ENCODE measurements at places on chromosomes 12 and 14.

- no peak for DNase-seq
Measured at GRCh38 chr12:115611477-115611876, 666.0 kb downstream of the MED13L start.

- DNase-seq, result no peak
Measured at GRCh38 chr12:121873216-121873569, 14.5 kb upstream of the HPD start.

DNA sequence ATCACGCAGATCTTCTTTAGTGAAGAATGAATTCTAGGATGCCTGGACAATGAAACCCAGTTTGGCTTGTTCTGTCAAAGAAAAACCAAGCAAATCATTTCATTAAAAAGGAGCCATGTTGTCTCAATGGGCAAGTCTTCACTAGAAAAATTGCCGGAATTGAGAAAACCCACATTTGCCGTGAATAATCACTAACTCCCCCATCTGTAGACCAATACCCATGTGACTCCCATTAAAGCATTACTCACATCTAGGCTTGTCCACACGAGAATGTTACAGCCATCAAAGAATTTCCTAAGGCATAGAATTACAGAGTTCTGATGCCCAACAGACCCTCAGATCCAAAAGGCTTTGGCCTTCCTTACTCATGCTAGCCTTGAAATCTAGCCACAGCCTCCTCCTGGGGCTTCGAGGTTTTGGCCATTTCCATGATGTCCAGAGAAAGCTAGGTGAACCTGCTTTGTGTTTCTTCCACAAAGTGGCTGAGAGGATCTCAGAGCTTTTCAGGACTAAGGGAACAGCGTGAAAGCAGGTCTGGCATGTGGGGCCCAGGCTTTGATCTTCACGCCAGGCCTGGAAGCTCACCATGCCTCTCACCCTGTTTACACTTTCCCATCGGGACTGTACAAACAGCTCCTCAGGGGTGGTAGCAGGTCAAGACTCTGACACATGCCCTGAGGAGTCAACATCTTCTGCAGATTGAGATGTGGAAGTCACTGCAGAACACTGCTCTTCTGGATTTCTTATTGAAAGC is 12.1 kb downstream of the SLC7A8 start:
- no peak for DNase-seq

GRCh38 chr14:30517737-30518136 is 41.2 kb upstream of the G2E3 start:
- no peak for DNase-seq

DNA sequence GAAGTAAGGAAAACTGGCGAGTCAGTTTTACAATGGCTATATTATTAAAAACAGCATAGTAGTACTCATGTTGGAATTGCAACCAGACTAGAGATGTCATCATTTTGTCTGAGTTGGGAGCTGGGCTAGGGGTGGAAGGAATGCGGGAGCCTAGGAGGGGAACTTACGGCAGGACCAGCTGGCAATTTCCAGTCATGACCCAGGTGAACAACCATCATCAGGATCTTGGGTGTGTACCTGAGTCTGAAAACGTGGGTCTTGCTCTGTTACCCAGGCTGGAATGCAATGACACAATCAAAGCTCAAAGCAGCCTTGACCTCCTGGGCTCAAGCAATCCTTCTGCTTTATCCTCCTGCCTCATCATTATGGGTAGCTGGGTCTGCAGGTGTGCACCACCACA is 50.9 kb downstream of the ALG10B start:
- DNase-seq, result no peak

- DNase-seq, result no peak
Measured at GRCh38 chr12:43453761-43454160, 98.2 kb downstream of the ADAMTS20 start.

- no peak for DNase-seq
Measured at GRCh38 chr12:74317078-74317601, 220.5 kb upstream of the ATXN7L3B start.

GRCh38 chr14:50232276-50232642 is 881 bp upstream of the SOS2 start:
- DNase-seq, result no peak

DNA sequence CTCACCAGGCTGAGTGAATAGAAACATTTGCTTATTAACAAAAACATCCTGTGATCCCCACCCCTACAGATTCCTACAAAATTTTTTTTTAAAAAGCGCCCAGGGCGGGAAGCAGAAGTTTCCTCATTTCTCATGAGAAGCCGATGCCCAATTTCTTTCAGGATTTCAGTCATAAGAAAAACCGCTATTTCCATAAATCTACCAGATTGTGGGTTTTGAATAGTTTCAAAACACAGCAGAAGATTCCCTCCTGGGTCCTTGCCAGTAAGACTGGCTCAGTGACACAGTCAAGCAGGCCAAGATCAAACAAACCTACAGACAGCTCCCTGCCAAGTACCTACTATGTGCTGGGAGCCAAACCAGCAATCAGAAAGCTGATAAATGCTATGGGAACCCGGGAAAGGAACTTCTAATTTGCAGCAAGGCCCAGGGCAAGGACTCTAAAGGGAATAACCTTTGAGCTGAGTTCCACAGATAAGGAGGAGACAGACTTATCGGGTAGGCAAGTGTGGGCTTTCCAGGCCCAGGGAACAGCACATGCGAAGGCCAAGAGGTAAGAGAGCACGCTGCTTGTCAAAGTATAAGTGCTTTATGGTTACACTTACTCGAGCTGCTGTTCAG is 68.7 kb downstream of the CCDC88C start:
- no peak for DNase-seq

DNA sequence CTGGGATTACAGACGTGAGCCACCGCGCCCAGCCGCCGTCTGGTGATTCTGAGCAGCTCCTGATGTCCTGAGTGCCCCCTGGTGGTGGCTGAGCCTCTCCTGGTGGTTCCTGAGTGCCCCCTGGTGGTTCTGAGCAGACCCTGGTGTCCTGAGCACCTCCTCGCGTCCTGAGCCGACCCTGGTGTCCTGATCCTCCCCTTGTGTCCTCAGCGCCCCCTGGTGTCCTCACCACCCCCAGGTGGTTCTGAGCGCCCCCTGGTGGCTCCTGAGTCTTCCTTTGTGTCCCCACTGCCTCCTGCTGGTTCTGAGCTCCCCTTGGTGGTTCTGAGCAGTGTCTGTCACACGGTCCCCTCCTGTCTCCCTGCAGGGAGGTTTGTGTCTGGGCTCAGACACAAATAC is 1304.9 kb downstream of the TMEM121 start:
- no peak for DNase-seq

DNA sequence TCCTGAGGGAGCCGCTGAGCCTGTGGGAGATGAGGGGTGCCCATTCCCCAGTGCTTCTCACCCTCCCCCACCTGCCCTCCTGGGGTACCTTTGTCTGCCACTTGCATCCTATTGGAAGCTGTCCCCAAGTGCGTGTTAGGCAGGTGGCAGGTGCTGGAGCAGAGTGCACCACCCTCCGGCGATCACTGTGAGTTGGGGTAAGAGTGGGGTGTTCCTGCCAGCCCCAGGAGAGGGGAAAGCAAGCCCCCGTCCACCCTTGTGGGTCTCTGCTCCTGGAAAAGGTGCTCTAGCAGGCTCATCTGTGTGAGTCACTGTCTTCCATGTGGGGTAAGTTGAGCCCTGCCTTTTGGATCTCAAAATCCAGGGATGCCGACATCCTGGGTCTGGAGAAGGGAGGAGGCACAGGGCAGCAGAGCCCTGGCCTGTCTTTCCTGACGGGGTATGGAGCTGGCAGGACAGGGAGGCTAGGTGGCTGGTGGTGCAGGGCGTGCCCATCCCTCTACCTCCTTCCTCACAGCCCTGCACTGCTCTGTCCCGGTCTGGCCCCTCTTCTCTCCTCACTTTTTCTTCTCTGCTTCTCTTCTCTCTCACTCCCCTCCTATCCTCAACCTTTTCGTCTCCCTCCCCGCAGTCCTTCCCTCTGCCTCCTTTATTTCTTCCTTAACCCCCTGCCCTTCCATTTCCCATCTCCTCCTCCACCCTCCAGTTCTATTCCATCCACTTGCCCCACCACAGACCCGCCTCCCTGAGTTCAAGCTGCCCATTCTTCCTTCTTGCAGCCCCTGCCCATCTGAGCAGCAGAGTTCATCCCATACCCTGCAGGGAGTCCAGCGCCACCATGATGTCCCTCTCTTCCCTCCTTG is 20.1 kb upstream of the KRT7 start:
- no peak for DNase-seq

GRCh38 chr14:64191756-64192155 is 102.4 kb downstream of the ESR2 start:
- no peak for DNase-seq

DNA sequence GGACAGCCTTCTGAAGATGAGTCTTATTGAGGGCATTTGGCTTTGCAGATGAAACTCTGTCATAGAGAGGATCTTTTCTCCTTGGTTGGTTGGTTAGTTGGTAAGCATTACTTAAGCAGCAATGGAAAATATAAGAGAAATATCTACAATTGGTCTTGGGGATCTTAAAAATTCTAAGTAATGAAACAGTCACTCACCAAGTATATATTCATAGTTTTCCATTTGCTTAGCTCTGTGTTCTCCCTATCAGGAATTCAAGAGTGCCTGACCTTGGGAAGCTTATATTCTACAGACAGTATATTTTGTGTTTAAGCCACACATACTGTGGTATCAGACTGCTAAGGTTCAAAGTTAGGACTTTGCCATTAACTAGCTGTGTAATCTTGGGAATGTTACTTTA is at the start of gene OR5AU1:
TSS of gene OR5AU1 (minus strand) at position 101 of the 400 bp plus-strand sequence. CDS start 191 bp downstream, outside the sequence.
- DNase-seq, result no peak

DNA sequence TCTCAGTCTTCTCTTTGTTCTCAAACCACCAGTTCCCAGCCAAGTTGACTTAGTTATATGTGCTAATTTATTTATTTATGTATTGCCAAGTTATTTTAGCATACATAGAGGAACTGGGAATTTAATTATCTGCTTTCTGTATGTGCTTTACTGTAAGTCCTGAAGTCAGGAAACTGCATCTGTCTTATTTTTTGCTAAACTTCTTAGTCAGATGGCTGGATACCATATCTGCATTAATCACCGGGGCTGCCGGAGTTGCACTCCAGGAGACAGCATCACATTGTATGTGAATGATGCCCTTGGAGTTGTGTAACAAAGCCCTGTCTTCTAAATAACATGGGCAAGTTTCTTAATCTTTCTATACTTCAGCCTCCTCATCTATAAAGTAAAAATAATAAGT is 96.2 kb downstream of the MON2 start:
- DNase-seq, result no peak

- no peak for DNase-seq
Measured at GRCh38 chr12:24906141-24906540, 42.8 kb downstream of the BCAT1 start.

- DNase-seq, result no peak
Measured at GRCh38 chr12:64740646-64741045, 18.6 kb downstream of the GNS start.

GRCh38 chr12:108764540-108765288 is 33.4 kb upstream of the CORO1C start:
- DNase-seq, result no peak

DNA sequence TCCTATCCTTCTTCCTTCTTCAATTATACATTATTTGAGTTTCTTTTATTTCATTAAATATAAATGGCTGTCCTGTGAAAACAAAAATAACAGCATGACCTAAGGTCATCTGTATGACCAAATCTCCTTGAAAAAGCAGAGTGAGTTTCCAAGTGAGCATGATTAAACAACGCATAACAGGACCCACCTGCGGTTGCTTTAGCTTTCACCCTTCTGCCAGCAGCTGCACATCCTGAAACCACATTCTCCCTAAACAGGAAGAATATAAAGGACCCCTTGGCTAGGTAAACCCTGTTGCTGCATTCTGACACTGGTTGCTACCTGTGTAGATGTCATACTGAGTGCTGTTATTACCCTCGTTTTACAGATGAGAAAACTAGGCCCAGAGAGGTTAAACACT is 42.8 kb upstream of the CPM start:
- no peak for DNase-seq

DNA sequence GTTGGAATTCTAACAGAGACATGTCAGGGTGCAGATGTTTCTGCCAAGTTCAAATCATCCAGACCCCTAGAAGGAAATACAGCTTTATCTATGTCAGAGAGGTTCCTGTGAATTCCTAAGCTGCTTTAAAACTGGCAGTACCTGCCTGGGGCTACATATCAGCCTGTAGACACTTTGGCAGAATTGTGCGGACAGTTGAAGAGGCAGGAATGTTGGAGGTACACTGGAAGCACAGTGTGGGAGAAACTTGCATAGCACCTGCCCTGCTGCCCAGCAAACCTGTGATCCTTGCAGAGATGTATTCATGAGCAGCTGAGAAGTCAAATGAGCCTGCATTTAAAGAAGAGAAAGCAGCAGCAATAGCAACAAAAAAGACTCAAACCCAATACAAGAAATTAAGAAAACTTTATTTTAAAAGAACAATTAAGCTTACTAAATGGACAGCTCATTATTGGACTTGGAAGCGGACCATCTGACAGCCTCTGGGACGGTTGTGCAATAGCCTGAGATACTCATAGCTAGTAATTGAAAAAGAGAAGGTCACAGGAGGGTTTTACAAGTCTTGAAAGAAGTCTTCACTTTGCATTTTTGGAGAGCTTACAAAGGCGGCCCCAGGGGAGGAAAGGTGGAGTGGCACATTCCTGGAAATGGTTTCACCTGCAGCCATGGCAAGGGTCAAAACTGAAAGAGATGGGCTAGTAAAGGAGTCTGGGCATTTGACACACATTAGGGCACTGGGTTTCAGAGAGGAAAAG is 280.9 kb upstream of the FLRT2 start:
- no peak for DNase-seq

- no peak for DNase-seq
Measured at GRCh38 chr14:39246618-39247017, 12.9 kb downstream of the MIA2 start.

- no peak for DNase-seq
Measured at GRCh38 chr12:68349220-68349621, 17.1 kb upstream of the MDM1 start.

- DNase-seq, result no peak
Measured at GRCh38 chr14:61934385-61934784, 172.2 kb downstream of the SNAPC1 start.

DNA sequence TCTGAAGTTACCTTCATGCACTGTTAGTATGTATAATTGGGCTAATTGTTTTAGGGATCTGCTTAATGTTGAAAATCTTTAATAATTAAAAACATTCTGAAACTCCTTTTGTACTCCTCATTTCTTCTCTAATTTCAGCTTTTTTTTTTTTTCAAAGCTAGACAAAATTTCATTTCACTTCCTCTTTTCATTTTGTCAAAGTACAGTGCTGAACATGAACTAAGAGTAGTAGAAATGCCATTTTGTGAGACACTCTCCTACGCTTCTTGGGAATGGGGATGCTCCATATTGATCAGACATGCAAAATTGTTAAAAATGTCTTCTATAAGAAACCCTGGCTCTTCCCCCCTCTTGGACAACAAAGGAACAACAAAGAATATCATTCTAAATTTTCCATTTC is 1.7 kb downstream of the ABCD2 start:
- no peak for DNase-seq

DNA sequence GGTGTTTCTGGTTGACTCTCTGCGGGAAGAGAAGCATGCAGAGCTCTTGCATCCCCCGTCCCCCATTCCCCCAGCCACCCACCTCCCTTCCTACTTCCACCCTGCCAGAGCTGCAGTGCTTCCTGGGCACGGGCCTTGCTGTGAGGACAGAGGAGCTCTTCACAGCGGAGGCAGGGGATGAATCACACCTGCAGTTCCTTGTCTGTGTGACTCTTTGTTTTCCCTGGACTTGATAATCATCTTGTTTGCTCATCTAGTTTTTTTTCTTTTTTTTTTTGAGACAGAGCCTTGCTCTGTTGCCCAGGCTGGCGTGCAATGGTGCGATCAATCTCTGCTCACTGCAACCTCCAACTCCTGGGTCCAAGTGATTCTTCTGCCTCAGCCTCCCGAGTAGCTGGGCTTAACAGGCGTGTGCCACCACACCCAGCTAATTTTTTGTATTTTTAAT is 27.8 kb downstream of the ANKRD9 start:
- DNase-seq, result no peak

GRCh38 chr14:79161571-79161970 is 991.4 kb downstream of the NRXN3 start:
- no peak for DNase-seq
